ENCODE measurements at places on chromosomes 4 and X.

DNA sequence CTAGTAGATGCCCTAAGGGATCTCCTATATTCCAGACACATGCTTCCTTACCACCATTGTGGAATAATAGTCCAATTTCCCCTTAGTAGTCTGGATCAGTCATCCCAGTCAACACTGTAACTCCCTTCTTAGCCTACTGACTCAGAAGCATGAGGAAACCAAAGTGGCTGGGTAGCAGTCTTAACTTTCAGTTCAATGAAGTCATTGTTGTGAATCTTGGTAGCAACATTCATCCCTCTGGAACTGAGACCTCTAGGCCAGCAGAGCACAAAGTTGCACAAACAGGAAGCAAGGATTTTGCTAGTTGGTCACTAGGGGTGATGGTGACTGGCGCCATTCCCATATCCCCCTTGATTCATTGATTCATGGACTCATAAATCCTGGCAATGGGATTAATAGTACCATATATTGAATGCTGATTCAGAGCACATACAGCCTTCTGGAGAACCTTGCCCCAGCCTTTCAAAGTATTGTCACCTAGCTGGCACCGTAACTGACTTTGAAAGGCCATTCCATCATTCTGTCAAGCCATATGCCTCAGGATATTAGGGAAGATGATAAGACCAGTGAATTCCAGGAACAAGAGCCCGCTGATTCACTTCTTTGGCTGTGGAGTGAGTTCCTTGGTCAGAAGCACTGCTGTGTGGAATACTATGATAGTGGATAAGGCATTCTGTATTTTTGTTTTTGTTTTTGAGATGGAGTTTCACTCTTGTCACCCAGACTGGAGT lies 19.7 kb upstream of the GPAT3 start:
- no peak for DNase-seq

- no peak for DNase-seq
Observed at GRCh38 chr4:99723612-99724011, 66.0 kb upstream of the C4orf54 start.

DNA sequence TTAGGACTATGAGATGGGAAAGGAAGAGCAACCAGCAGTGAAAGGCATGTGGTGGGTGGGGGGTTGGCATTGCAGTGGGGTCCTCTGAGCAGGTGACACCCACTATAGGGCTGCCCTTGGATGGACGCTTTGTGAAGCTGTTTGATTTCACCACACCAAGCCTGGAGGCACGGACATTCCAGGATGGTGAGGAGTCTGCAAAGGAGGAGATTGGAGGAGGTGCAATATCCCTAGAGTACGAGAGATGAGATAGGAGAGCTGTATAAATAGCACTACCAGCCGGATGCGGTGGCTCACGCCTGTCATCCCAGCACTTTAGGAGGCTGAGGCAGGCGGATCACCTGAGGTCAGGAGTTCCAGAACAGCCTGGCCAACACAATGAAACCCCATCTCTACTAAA lies 42.3 kb downstream of the SHOX start:
- DNase-seq: no peak

GRCh38 chr4:172357006-172357540 lies 543.9 kb downstream of the GALNTL6 start:
- DNase-seq: no peak

DNA sequence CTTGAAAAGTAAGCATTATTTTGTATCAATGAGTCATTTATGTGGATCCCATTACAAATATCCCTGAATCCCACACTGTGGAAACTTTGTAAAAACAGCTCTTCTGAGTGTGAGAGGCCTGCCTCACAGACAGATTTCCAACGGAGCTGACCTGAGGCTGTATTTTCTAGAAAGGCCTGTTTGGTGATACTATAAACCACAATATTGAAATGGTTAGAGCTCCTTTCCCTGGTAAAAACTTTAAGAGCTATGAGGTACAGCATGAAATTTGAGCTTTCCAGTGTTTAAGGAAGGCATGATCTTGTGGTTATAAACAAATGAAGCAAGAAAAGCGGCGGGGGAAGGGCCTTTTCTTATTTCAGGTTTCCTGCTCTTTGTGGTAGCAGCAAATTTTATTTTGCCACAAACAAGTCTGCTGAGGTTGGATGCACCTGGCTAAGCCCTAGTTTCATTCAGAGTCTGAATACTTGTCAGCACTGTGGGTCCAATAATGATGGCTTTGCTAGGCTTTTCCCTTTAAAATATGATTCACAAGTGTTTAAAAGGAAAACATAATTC lies 86.8 kb upstream of the ETNPPL start:
- DNase-seq: no peak

- DNase-seq: no peak
Observed at GRCh38 chr4:118683513-118683912, 1.7 kb upstream of the METTL14 start.

GRCh38 chr4:56630876-56631666 lies 50.0 kb downstream of the HOPX start:
- DNase-seq: no peak

DNA sequence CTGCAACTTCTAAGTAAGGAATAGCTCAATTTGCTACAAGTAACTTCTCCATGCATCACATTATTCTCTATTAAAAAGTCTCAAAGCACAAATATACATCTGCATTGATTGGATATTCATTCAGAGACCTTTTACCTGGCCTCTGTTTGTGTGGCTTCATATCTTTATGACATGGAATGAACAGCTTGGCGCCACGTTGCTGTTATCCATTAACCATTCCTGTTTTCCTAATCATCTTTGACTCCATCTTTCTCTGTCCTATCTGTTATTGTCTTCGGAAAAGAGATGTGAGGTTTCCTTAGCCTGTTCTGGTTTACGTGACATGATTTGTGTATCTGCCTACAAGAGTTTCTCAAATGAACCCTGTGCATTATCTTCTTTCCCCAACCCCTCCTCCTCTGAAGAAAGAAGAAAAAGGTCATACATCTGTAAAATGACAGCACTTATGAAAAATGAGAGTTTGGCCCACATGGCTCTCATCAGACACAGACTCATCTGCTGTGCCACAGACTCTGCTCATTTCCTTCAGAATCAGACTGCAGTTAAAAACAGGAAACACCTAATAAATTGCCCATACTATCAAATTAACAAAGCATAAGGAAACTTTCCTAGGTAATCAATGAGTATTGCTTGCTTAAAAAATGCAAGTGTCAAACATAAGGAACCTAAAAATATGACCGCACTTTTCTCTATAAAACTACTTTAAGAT lies 347.6 kb upstream of the FAM241A start:
- DNase-seq: no peak

DNA sequence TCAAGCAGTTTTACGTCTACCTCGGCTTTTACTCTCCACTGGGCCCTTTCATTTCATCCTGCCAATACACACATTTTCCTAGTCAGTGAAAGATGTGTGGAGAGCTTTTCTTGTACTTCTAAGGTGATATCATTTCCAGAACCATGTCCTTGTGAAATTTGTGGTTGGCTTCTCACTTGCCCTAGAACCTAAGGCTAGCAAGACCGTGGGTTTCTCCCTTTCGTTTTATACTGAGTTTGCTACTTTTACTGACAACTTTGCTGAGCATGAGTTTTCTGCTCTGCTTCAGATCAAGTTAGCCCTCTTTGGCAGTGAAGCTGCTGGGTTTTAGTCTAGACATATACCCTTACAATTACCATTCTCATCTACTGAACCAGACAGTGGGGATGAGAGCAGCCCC lies 95.7 kb upstream of the FRMPD4 start:
- DNase-seq: no peak

Measured in neural progenitor cell (in vitro differentiated cells).